ENCODE measurements at places on chromosomes 4 and X.

DNA sequence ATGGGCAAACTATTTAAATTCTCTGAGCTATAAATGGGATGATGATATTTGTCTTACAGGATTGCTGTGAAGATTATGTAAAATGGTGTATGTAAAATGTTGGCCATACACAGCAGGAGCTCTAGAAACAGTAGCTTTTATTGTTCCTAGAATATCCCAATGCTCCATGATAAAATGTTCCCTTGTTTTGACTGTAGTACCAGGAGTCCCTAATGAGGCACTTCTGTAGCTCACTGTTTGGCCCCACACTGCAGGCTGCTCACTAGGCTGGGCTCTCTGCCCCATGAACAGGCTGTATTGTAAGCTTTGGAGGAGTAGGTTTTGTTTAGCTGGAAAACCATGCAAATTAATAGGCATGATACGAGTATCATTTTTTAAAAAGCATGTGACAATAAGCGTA, 3.3 kb upstream of the FGA start:
- no peak for DNase-seq

GRCh38 chrX:65900850-65901844, 138.7 kb downstream of the VSIG4 start:
- no peak for DNase-seq

- DNase-seq = no peak
These were observed 137.7 kb upstream of the TENT5D start for GRCh38 chrX:80282535-80282934.

- no peak for DNase-seq
These were observed 26.8 kb downstream of the PRPS1 start for GRCh38 chrX:107654872-107655761.

DNA sequence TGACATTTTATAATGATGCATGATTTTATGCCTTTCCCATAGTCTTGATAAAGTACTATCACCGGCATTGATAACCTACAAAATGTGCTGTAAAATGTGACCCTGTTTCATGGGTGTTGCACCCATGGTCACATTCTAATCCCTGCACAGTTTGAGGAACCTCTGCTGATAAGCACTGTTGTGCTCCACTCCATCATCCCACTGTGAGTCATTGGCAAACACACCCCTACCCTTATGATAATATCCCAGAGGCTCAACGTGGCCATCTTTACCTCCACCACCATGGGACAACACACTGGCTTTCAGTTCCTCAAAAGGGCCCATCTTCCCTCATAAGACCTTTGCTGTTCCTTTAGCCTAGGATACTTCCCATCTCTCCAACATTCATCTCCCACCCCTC, 32.0 kb upstream of the SGMS2 start:
- DNase-seq = no peak

DNA sequence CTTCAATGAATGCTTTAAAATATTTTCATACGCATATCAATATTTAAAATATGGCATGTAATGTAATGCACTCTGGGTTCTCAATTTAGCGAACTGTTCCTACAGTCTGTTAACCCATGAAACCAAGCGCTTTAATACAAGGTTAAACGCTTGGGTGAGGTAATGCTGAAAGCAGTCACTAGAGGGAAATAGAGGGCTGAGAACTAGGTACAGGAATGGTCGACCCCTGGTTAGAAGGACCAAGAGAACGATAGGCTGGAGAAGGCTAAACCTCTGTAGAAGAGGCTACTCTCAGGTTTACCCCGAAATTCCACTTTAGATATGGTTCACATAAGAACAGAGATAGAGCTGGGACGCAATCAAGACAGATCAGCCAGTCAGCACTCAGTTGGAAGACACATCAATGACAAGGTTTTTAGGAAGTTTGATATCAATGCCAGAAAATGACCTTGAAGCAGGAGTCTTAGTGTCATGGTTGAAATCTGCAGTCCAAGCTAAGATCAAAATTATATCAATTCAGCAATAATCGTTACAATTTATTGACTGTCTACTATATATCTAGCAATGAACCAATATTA, 26.9 kb downstream of the ARSJ start:
- DNase-seq = peak; percentile 3

DNA sequence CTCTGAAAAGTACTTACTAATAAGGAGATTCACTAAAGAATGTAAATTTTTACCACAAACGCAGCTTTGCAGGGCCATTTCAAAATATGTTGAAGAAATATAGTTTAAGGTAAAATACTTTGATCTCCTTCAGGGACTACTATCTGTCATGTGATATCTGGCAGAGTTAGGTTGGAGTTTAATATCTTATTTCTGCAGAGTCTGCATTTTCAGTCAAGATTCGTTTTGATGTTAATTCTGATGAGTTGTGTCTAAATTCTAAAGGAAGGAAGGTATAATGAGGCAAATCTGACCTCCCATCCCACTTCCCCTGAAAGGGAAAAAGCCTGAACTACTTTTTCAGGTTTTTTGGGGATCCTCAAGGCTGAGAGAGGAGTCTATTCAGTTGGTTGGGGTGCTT, 123.9 kb upstream of the TECRL start:
- no peak for DNase-seq

DNA sequence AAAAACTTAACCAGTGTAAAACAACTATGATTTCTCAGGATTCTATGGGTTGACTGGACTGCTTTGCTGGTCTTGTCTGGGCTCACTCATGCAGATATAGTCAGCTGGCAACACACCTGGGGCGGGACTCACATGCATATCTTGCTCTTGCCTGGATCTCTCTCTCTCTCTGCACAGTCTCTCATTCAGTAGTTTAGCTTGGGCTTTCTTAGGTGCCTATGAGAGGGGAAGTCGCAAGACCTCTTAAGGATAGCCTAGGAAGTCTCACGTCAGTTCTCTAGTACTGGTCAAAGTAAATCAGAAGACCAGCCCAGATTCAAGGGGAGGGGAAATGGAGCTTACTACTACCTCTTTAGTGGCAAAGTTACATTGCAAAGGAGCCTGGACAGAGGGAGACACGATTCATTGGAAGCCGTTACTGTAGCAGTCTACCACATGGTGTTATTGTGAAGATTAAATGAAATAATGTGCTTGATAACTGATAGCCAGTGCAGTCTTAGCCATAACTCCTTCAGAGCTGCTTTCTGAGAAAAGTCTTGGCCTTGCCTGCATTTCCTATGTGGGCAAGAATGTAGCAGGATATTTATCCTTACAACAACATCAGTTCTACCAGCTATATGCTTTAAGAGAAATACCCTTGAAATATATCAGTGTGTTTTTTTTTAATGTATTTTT, 2.1 kb downstream of the COPS4 start:
- DNase-seq = no peak

DNA sequence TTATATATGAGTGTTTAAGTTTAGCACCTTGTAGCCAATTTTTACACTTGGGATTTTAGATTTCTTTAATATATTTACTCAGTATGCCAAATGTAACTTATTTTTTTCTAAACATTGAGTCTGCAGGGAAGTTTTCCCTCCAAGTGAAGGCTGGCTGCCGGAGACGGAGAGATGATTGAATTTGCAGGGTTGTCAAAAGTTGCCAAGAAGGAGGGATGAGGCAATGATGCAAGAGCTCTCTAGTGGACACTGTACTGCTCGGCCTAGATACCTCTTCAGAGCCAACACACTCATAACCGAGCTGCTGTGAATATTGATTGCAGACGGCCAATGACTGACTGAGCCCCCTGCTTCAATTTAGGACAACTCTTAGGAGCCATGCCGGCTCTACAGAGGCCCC, 318.6 kb upstream of the CASK start:
- no peak for DNase-seq

- no peak for DNase-seq
These were observed 61.1 kb upstream of the STS start for GRCh38 chrX:7086384-7086783.

DNA sequence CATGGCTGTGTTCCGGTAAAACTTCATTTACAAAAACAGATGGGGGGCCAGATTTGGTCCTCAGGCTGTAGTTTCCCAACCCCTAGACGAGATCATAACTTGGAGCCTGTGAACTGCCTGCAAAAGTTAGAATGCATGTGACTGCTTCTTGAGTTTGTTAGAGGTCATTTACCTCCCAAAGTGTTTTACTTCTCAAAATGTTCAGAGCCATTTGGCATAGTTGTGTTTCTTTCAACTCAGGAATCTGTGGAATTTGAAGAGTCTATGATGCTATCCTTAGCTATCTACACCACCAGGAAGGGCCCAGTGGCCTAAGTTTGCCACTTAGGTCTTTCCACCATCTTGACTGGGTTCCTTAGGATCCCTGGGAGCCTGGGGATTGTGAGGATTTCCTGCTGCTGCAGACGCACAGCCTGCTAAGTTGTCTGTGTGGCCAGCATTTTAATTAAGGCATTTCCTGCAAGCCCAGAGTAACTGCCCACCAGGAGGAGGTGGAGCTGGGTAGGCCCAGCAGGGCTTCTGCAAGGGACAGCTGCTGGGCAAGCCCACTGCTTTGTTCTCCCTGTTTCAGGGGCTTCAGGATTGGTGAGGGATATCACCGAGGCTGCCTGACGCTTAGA, 53.1 kb downstream of the CCNI start:
- no peak for DNase-seq

GRCh38 chr4:38672397-38673129, 8.6 kb downstream of the KLF3 start:
- DNase-seq = no peak

- no peak for DNase-seq
These were observed 26.7 kb upstream of the RBM47 start for GRCh38 chr4:40656201-40656863.

DNA sequence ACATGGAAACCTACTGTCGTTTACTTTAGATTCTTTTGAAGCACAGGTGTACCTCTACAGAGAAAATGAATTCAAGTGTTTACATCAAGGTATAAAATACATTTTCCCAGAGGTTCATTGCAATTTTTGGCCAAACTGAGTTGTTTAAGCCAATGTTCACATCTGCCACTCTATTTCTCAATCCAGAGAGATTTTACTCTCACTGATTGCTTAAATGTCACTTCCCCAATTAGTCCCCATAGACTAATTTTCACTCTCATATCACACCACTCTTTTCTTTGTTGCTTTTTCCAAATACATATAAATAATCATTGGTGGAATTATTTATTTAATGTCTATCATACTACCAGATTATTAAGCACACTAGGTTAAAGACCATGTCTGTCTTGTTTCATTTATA, 271.8 kb downstream of the PPP3CA start:
- no peak for DNase-seq

- DNase-seq = no peak
These were observed 80.8 kb upstream of the NR3C2 start for GRCh38 chr4:148522995-148523394.

- no peak for DNase-seq
These were observed 301.9 kb downstream of the DHX15 start for GRCh38 chr4:24282446-24282845.

DNA sequence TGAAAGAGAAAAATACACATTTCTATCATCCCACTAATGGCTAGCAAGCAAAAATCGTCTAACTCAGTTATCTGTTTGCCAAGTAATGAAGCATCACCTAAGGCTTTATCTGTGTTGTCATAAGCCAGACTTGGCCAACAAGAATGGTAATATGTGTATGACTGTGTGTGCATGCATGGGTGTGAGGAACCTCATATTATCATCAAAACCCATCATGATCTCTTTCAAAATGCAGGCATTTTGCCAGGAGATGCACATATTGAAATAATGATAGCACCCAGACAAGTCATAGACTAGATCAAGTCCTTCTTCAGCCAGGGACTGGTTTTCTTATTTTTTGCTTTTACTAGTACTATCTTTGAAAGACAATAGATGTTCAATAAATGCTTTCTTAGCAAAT, 172.5 kb upstream of the FMR1 start:
- DNase-seq = no peak

DNA sequence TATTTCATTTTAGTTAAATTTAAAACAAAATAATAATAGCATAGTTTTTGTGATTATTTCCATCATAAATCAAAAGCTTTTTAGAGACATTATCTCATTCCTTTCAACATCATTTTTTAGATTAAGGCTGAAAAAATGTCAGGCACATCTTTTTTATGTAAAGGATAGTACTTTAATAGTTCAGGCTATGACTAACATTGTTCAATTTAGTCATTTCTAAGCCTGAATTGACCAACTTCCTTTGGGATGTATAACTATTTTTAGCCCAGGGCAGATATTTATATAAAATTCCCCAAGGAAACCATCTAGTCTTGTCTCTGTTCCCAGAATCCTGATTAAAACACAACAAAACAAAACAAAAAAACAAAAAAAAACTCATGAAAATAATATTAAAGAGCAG, 145.6 kb upstream of the PCDH18 start:
- no peak for DNase-seq

GRCh38 chr4:149008415-149009025, 566.3 kb upstream of the NR3C2 start:
- DNase-seq = no peak

- no peak for DNase-seq
These were observed 148.2 kb downstream of the RASL11B start for GRCh38 chr4:53010318-53010717.

GRCh38 chr4:68326141-68326540, 23.7 kb downstream of the YTHDC1 start:
- DNase-seq = no peak

DNA sequence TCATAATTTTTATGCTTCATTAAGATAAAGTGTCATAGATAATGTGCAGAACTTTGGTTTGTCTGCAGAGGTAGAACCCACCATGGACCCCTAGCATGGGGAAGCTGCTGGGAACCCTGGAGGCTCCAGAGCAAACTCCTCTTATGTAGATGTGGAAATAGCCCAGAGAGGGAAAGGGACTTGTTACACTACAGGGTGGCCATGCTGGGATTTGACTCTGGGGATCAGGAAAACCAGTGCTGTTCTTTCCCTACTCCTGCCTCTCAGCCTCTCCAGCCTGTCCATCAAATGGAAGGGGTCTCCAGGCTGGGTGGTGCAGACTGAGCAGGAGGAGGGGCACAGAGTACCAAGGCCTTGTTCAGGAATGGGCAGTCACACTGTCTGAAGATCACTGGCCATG, 54.2 kb downstream of the MSX1 start:
- no peak for DNase-seq

GRCh38 chr4:186485561-186486062, 69.8 kb downstream of the MTNR1A start:
- DNase-seq = no peak

DNA sequence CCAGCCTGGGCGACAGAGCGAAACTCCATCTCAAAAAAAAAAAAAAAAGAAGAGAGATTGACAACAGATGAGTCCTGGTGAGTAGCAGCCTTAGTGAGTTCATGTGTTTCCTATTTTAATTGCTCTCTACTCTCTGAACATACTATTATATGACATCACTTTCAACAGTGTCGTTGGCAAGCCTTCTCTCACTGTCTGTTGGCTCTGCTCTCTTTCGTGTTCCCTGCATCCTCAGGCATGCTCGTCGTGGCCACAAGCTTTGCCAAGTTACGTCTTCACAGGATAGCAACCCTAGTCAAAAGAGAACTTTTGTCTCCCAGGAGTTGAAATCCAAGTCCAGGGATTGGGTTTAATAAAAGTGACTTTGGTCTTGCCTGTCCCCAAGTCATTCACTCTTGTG, 117.1 kb upstream of the EGFL6 start:
- no peak for DNase-seq

GRCh38 chr4:73066445-73066844, 3.1 kb downstream of the COX18 start:
- DNase-seq = no peak

GRCh38 chrX:123049071-123049625, 134.9 kb upstream of the GRIA3 start:
- DNase-seq = no peak

Measured in NCI-H187 (cell line).